ENCODE measurements at places on chromosomes 6 and 20.

- DNase-seq: no peak
Observed at GRCh38 chr6:29696147-29697125, 15.5 kb upstream of the ZFP57 start.

GRCh38 chr6:29870104-29870503 is 42.5 kb downstream of the HLA-G start:
- no peak for DNase-seq

- no peak for DNase-seq
Observed at GRCh38 chr6:30981942-30982772, 1.4 kb upstream of the MUC21 start.

GRCh38 chr20:53163486-53163885 is 191.3 kb downstream of the TSHZ2 start:
- peak; percentile 31 for DNase-seq

DNA sequence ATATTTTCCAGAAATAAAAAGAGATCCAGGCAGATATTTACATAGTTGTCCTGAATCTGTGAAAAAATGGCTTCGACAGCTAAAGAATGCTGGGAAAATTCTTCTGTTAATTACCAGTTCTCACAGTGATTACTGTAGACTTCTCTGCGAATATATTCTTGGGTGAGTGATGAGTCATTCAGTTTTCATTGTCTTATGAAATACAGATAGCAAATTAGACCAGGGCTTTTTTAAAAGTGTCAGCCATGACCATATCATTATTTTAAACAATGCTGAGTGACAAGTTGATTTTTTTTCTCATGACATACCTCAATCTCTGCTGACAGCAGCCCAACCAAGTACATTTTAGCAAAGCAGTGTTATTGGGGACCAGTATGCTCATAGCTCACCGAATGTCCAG is 32.8 kb downstream of the TSPYL4 start:
- DNase-seq: no peak

DNA sequence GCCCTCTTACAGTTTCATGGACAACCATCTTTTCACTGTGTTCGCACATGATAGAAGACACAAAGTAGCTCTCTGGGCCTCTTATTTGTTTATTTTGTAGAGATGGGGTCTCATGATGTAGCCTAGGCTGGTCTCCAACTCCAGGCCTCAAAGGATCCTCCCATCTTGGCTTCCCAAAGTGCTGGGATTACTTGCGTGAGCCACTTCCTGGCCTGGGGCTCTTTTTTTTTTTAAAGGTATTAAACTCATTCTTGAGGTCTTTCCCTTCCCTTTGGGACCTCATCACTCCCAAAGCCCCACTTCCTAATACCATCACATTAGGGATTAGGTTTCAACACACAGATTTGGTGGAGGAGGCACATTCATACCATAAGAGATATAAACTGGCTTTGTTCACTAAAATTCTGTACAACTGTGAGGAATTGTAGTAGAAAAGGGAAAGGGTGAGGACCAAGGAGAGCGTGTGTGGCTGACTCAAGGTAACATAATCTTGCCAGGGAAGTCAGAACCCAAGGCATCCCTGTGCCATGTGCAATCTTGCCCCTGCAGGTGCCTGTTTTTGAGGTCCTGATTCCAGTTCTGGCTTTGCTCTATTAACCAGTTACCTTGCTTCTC is 45.5 kb downstream of the EIF2S2 start:
- DNase-seq: no peak

- no peak for DNase-seq
Observed at GRCh38 chr6:31354864-31355582, 2.0 kb downstream of the HLA-B start.

DNA sequence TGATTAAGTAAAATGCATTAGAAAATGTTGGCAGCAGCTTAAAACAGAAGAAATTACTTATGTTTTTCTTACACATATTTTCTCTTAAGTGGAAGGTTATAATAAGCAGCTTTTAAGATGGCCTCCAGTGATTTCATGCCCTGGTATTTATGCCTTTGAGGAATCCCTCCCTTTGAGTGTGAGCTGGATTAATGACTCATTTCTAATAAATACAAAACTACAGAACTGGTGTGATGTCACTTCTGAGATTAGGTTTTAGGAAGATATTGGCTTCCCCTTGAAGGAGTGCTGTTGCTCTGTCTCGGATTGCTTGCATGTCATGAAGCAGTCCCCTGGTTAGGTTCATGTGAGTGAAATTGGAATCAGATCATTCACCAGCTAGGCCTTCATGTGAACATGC is 143.2 kb upstream of the EPHA7 start:
- DNase-seq: no peak

DNA sequence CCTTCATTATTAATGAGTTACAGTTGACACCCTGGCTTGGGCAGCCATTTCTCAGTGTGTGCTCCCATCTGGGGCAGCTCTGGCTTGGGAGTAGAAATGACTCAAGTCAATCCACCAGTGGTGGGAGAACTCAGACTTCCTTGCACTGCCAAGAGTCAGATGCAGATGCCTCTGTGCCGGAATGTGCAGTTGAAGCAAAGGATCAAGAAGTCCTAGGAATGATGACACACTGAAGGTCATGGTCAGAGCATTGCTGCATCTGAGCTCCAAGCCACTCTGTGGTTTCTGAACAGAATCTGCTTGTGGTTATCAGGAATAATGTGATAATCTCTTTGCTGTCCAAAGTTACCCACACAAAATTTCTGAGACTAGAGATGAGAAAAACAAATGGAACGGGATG is 19.5 kb upstream of the PAX1 start:
- DNase-seq: no peak

- DNase-seq: peak; percentile 28
Observed at GRCh38 chr6:37696841-37697662, 631 bp downstream of the MDGA1 start.

DNA sequence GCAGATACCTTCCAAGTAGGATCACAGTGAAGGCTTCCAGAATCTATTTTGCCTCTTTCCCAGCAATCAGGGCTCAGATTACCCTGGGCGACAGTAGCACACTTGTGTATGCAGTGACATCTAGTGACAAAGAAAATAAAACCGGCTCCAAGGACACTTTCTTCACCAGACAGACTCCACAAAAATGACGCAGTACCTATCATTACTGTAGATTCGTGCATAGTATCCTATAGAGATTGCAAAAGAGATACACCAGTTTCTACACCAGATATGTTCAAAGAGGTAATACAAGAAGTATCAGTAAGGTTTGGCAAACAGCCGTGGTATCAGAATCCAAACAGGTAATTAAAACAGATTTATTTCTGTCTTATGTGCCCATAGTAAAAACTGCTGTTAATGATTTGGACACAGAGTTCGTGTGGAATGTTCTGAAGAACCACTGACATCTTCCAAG is 600.4 kb upstream of the JAG1 start:
- no peak for DNase-seq

DNA sequence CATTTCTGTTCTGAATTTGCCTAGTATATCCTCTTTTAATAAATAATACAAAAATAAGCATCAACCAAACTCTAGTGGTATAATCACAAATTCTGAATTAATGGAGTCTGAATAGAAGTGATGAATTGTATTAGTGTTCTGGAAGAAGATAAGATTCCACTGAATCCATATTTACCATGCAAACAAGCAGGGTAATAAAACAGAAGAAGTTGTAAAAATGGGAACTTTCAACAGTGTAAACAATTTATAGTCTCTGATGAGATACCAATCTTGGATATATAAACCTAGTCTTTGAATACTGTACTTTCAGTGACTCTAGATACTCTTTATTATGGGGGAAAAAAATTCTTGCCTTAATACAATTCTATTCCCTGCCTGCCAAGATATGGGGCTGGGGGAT is 197.6 kb downstream of the KHDC1L start:
- no peak for DNase-seq

- DNase-seq: no peak
Observed at GRCh38 chr6:84788689-84789088, 24.3 kb upstream of the TBX18 start.

- DNase-seq: no peak
Observed at GRCh38 chr20:41078329-41078728, 49.7 kb downstream of the TOP1 start.

DNA sequence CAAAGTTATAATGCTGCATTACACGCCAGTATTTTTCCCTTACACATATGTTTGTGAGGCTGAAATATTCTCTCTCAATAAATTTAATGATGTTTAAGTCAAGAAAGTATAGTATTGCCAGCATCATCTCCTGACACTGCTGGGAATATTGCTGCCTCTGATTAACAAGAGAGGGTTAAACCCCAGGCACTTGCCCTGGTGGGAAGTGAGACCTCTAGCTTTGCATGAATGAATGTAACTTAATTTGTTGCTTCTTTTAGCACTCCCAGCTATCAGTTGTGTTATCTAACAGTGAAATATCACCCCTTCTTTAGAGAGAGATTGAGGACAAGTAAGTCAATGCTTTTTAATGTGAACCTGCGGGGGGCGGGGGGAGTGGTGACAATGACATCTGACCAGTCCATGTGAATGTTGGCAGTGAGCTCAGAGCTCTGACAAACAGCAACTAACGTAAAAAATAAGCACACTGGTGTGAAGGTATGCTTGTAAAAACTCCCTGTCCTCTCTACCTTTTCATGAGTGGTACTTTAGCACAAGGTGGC is 9.8 kb downstream of the FOXA2 start:
- DNase-seq: no peak

DNA sequence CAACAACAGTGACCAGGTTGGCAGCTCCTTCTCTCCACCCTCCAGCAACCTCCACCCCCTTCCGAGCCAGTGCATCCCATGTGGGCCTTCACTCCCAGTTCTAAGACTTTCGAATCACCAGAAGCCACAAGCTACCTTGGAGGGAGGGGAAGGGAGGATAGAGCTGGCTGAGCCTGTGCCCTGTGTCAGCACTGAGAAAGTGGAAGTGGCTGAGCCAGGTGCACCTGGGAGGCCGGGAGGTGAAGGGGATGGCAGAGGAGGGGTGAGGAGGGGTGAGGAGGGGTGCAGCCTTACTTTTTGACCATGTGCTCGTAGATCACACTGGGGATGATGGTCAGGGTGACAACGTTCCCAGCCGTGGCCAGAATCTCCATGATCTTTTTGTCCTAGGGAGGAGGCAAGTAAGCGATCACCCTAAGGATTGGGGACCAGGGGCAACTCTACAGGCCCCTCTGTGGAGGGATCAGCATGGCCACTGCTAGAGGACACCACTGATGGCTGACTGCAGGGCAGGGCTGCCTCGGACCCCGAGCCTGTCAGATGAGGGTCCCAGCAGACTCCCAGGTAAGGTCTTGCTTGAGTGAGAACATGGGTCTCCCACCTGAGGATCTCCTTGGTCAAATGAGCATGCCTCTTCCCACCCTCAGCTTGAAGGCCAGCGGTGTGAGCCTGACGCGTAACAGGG is 18.3 kb downstream of the SDCBP2 start:
- no peak for DNase-seq

- DNase-seq: peak; percentile 76
Observed at GRCh38 chr6:42021847-42022754, 28.2 kb upstream of the TAF8 start.

DNA sequence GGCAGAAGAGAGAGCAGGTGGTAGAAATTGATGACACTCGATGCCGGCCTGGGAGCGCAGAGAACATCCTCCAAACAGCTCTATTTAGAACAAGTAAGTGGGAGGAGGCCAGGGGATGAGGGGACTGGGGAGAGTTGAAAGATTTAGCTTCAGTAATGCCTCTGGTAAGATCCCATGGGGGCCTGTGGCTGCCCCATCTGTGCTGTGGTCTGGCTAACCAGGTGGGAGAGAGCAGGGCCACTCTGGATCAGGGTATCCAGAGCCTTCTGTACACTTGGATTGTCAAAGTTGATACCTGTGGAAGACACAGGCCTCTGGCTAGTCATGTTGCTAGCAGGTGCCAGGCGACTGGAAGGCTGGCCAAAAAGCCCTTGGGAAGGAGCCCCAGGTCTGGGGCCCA is 27.6 kb downstream of the NCOA5 start:
- DNase-seq: no peak
